ENCODE measurements at places on chromosomes 3 and 15.

DNA sequence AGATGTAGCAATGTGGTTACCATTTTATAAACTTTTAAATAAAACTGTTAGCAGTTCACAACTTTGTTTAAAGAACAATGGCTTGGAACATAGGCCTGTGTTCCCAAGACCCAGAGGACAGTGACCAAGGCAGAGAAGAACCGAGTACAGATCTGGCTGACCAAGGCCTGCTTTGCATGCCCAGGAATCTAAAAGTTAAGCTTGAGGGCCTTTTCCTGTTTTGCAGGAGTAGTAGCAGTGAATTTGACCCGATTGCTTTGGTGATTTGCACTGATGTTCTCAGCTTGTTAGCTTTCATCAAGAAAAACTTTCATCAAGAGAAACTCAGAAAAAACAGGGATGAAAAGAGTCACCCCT is 9.9 kb downstream of the FILIP1L start:
- no peak for DNase-seq

DNA sequence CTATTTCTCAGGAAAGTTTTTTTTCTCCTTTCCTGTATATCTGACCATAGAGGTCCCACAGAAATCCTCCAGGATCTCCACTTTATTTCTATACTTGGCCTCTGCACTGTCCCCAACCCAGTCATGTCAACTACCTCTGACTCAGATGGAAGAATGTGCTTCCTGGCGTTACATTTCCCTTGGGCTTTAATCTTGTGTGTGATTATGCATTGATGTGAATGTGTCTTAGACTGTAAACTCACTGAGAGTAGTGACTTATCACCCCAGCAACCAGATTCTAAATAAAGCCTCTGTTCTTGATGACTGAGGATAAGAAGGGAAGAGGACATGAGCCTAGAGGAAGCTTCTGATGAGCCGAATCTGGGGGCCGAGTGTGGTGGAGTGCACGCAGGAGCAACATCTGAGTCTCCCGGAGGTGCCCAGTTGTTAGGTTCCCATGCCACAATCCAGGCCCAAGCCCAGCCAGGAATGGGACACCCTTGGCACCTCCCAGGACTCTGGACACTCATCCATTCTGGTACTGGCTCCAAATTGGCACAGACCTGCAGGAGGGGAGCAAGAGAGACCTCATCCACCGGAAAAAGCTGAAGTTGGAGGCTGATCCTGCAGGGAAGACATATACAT is 32.1 kb upstream of the HEG1 start:
- no peak for DNase-seq

- DNase-seq = no peak
Measured at GRCh38 chr3:182323126-182323700, 470.1 kb upstream of the ATP11B start.

- DNase-seq = no peak
Measured at GRCh38 chr15:68091743-68092142, 37.6 kb downstream of the PIAS1 start.

All from germinal center (tissue), 1 donor.